ENCODE measurements at places on chromosomes 7 and 10.

GRCh38 chr7:144018065-144018464, 17.9 kb downstream of the OR6B1 start:
- DNase-seq, result no peak

GRCh38 chr10:29719281-29719675, 84.5 kb upstream of the SVIL start:
- DNase-seq, result no peak

DNA sequence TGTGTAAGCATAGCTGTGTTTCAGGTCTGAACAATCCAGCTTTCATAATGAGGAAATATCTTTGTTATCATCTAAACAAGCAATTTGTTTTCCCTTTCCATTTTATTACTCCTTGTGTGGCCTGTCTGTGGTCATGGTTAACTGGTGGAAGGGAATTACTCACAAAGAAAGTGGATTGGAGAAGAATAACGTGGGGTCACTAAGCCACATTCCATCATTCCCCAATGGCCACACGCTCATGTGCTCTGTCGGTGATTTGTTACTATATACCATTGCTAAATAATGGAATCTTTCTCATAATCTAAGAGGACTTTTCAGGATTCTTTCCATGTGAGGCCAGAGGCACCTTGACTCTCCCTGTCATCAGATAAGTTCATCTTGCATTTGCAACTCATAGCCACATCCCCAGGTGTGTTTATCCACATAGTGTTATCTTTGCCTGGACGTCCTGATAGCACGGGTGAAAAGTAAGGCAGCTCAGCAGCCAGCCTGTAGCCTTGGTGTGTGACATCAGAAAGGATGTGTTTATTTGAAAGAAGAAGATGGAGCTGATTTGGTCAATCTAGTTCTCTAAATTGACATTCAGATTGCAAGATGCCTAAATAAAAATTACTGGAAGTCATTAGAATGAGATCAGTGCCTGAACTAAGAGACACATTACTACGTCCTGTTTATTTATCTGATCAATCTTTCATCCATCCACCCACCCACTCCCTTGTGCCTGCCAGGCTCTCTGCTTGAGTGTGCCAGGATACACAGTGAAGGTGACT, 128.9 kb downstream of the CELF2 start:
- no peak for DNase-seq

DNA sequence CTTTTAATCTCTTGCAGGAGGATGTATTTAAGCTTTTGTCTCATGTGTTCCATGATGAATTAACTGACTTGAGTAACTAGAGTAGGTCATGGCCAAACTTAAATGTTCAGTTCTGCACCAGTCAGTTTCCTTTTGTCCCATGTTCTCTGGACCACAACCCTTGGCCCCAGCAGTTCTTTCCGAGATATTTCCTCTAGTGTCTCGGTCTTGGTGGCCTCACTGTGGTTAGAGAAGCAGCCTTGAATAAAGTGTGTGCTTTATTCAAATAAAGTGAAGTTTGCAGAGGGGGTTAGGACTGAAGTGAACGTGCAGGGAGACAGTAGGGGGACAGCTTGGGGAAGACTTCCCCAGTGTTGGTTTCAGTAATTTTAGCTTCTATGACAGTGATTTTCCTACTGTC, 9.3 kb downstream of the ZNF212 start:
- DNase-seq, result no peak

- no peak for DNase-seq
Observed at GRCh38 chr7:69922026-69922803, 323.9 kb downstream of the AUTS2 start.

DNA sequence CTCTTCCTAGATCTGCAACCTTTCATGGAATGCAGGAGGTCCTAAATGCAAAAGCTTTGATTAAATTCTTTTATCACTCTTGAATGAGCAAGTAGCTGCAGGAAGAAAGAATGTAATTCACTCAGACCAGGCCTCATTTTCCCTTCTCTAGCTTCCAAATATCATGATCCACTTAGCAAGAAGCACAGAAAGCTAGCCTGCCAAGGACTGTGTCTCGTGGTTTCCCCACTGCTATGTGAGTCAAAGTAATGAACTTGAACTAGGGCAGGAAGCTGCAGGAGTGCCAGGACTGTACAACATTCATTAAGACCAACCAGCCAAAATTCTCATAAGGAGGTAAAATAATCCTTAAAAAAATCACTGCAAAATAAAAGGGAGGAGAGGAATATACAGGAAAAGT, 379.2 kb downstream of the CALN1 start:
- DNase-seq, result no peak

DNA sequence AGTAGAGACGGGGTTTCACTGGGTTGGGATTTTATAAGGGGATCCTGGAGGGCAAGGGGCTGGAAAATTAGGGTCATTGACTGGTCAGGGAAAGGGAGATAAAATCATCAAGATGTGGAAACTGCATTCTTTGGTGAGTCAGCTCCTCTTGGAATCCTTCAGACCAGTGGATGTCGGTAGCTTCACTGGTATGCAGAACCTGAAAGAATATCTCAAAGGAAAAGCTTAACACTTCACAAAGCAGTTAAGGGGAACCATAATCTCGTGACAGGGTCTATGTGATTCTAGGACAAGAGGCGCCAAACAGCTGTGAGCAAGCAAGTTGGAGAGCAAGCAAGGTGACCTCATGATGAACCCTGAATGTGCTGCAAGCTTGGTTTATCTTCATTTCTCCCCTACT, 634.7 kb upstream of the AUTS2 start:
- no peak for DNase-seq

- DNase-seq, result no peak
Observed at GRCh38 chr10:101969412-101969922, 86.5 kb downstream of the ARMH3 start.

DNA sequence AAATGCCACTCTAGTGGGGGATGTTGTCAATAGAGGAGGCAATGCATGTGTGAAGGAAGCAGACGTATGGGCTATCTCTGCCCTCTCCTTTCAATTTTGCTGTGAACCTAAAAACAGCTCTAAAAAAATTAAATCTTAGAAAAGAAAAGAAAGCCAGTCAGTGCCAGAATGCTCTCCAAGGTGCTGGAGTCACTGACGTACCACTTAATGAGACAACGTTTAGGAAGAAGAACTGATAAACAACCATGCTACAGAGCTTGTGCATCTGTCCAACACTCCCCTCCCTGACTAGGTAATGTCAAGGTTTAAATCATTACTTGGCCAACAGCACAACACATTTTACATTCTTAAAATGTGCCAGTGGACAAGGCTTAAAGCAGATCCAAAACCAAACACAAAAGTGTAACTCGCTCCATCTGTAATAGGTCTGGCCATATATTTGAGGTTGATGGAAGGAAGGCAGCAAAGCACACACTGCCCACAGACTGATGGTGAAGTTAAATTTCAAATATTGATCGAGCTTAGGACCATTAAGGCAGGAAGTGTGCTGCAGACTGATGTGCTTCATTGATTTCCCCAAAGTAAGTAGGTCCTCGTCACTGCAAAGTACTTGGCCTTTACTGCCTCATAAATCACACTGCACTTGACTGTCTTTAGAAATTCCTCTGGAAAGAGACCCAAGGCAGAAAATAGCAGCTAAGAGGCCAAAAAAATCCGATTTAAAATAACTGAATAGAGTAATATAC, 15.5 kb downstream of the ARMH3 start:
- no peak for DNase-seq

GRCh38 chr10:103911021-103911459, 6.9 kb downstream of the STN1 start:
- peak; percentile 17 for DNase-seq

- DNase-seq, result no peak
Observed at GRCh38 chr7:126993626-126994213, 259.0 kb downstream of the GRM8 start.

GRCh38 chr10:131657985-131658330, 242.8 kb upstream of the PPP2R2D start:
- no peak for DNase-seq

GRCh38 chr10:79149662-79150443, 81.1 kb downstream of the ZMIZ1 start:
- no peak for DNase-seq

DNA sequence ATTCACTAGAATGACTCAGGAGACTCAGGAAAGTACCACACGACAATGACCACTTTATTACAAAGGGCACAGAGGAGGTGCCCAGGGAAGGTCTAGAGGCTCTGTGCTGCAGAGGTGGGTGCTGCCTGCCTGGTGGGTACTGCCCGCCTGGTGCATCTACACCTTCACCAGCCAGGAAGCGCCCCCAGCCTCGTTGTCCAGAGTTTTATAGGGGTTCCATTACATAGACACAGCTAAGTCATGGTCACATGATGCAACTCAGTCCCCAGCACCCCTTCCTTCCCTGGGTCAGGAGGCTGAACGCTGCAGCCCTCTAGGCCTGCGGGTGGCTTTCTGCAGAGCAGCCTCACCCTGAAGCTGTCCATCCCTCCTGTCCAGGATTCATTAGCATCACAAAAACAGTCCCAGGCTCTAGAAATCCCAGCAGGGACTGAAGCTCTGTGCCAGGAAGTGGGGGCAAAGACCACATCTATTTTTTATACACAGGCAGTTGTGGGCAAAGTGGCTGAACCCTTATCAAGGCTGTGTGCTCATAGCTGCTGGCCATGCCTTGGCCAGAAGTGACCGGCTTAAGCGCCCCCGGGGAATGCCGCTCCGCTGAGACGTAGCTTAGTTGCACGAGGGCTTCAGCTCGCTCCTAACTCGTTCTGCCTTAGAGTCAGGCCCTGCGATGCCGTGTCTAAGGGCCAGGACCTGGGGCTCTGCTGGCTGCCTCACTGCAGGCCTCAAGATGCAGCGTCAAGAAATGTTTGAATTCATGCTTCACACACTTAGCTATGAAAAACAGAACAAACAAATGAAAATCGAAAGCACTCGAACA, 219.0 kb downstream of the GLRX3 start:
- DNase-seq, result no peak

- no peak for DNase-seq
Observed at GRCh38 chr7:141411133-141411532, 140.1 kb upstream of the AGK start.

- no peak for DNase-seq
Observed at GRCh38 chr10:53808677-53809372, 992.2 kb downstream of the PCDH15 start.

DNA sequence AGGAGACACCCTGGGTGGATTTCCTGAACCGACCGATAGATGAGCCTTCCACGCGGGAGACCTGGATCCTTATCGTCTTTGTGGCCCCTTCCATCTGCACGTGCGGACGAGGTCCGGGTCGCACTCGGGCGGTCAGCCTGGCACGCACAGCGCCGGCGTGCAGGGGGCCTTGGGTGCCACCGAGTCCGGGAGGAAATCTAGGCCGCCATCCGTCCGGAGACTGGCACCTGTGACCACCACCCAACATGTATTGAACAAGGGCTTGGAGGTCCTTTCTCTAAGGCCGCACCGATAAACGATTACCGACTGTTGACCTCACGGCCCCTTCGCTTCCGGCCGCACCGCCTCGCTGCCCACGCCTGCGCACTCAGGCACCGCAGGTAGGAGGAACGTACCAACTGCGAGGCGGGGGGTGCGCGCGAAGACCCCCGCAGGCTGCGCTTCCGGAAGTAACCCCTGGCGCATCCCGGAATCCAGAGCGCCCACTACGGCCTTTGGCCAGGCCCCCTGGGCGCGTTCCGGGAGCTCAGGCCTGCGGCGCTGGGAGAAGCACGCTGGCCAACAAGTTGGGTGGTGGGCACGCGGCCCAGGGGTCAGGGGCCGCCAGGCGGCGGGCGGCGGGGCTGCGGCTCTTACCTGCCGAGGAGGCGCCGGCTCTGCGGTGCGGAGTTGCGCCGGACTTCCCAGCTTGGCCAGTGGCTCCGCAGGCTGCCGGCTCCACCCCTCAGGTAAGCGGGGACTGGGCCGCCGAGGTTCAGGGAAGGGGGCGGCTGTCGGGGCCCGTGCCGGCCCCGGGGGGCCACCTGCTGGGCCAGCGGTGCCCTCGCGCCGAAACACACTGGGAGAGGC, at the start of the genes ACTR3C and LRRC61:
Gene ACTR3C (minus strand): TSS at position 713 of the 849 bp plus-strand sequence. CDS start 28,249 bp downstream, outside the sequence.
Gene LRRC61 (plus strand): TSS at position 523 of the 849 bp plus-strand sequence. CDS start 13,507 bp downstream, outside the sequence.
- peak; percentile 50 for DNase-seq

- no peak for DNase-seq
Observed at GRCh38 chr7:133109816-133110215, 27.9 kb upstream of the CHCHD3 start.

- DNase-seq, result no peak
Observed at GRCh38 chr7:42345478-42346299, 108.7 kb upstream of the GLI3 start.

DNA sequence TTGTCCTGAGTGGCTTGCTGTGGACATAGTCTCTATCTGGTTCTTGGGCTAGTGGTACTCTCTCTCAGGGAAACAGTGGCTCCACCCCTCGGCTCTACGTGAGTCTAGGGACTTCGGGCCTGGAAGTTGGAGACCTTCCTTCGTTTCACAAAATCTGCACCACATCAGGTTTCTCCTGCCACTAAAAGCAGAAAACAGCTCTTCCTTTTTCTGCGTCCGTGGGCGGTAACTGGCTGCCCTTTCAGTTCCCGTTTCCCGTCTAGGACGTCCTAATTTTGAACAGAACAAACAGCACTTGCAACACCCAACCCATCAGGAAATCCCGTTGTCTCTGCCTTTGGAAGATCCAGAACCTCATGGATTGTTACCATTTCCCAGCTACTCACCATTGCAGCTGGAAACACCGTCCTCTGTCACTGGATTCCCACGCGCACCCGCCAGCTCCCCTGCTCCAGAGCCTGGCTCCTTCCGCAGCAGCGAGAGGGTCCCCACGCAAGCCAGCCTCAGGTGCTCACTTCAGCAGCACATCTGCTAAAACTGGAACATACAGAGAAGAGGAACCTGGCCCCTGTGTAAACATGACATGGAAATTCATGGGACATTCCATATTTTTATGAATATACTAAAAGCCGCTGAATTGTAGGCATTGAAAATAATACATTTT, 311.4 kb upstream of the AKR1E2 start:
- DNase-seq, result no peak

DNA sequence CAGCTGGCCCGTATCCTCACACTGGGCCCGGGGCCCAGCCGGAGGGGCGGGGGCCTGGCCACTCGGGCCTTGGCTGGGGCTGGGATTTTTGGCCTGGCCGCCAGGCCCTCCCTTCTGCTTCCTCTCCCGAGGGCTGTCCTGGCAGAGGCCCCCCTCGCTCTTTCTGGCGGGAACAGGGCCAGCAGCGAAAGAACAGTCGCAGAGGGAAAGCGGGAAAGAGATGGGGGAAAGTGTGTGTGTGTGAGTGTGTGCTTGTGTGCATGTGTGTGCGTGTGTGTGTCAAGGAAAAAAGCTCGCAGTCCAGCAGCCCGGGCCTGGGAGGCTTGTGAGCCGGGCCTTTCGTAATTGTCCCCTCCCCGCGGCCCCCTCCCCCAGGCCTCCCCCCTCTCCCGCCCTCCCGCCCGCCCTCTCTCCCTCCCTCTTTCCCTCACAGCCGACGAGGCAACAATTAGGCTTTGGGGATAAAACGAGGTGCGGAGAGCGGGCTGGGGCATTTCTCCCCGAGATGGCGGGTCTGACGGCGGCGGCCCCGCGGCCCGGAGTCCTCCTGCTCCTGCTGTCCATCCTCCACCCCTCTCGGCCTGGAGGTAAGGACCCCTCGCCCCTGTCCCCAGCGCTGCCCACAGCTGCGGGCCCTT, at the start of gene ELN:
Gene ELN (plus strand): TSS at position 491 of the 638 bp plus-strand sequence. CDS start 15 bp downstream, at position 506.
- no peak for DNase-seq

DNA sequence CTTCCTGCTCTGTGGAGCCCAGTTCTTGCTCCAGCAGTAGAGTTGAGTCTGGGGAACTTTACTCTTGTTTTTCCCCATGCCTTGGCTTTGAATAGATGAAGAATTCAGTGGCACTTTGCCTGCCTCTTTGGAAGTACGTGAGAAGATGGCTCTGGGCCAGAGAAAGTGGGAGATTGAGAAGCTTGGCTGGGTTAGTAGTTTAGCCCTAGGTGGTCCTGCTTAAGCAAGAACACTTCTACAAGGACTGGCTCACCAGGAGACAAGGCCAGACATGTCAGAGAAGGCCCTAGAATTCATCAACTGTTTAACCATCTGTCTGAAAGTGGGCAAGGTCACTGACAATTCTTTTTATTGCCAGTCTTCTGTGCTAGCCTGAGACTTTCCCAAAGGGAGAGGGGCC, 410.3 kb downstream of the TYW1 start:
- DNase-seq, result no peak

Data from stimulated activated CD8-positive, alpha-beta memory T cell treated with anti-CD3 and anti-CD28 coated beads, Interleukin-12 subunit alpha, Interleukin-12 subunit beta, amount 100 ng/mL, for 4 hours (primary cell).